ENCODE measurements at places on chromosomes 1 and 21.

- DNase-seq: no peak
Observed at GRCh38 chr1:48851638-48852037, 74.9 kb upstream of the BEND5 start.

DNA sequence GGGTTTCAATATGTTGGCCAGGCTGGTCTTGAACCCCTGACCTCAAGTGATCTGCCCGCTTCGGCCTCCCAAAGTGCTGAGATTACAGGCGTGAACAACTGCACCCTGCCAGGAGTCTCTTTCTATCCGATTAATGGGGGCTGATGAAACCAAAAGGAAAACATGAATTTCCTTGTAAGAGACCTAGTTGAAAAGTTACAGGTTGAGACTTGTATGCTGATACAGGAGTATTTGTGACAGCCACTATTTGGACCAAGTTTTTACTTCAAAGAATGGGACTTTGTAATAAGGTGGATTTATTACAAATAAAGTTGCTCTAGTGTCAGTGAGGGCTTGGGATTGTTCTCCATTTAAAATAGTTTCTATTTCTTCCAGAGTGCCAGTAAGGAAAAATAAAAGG lies 43.6 kb upstream of the TMEM61 start:
- DNase-seq: no peak

DNA sequence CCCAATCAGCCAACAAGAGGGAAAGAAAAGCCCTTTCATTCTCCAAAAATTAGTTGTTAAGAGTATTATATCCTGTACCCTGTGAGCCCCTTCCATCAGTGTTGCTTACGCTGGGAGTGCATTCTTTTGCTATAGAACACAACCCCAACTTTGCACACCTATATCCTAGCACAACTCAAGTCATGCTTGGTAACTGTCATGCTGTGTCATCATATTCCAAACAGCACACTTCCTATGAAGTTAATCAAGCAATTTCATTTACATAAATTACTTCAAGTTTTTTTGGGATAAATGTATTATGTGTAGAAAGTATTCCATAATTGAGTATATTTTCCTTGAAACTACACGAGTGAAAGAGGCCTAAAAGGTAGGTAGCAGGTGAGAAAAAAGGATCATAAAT lies 20.0 kb downstream of the FUBP1 start:
- no peak for DNase-seq

DNA sequence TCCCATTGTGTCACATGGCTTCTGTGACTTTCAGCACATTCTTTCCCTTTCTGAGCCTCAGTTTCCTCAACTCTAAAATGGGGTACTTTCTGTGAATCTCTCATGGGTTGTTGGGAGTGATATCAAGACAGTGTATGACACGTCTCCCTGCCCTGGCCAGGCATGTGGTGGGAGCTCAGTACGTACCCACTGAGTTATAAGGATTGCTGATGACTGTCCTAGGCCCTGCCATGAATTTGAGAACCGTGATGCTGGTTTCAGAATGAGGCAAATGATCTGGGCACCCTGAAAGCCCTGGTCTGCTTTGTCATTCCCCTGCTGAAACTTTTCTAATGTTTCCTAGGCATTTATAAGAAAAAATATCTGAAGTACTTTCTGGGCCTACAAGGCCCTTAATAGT lies 3.6 kb downstream of the ZNF362 start:
- no peak for DNase-seq

DNA sequence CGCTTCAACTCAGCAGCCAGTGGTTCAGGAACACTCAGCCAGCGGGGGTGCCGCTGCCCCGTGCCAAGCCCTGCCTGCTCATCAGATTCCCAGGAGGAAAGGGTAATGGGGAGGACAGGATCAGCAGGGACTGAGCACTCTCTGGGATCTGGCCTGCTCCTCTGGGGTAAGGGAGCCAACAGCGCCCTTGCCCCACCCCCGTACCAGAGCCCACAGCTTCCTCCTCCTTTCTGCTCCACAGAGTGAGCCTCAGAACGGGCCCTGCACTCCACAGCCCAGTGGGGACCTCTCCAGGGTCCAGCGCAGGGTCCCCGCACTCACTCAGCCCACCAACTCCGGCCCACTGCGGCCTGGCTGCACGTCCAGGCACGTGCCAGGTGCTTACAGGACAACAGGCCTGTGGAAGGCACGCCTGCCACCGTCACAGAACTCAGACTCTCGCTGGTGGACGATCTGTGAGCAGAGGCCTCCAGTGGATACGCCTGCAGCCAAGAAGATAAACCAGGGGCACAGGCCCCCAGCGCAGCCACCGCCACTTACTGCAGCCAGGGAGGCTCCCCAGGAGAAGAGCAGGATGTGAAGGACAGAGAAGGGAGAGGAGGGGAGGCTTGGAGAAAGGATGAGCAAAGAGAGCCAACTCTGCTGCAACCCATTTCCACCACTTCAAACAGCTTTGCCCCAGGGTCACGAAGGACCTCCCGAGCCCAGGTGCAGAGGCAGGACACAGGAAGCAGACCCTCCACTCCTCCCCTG lies 2.1 kb downstream of the MEGF6 start:
- no peak for DNase-seq

- no peak for DNase-seq
Observed at GRCh38 chr1:110234691-110235090, 24.6 kb downstream of the KCNC4 start.

GRCh38 chr1:247376659-247377058 lies 39.3 kb upstream of the NLRP3 start:
- no peak for DNase-seq

DNA sequence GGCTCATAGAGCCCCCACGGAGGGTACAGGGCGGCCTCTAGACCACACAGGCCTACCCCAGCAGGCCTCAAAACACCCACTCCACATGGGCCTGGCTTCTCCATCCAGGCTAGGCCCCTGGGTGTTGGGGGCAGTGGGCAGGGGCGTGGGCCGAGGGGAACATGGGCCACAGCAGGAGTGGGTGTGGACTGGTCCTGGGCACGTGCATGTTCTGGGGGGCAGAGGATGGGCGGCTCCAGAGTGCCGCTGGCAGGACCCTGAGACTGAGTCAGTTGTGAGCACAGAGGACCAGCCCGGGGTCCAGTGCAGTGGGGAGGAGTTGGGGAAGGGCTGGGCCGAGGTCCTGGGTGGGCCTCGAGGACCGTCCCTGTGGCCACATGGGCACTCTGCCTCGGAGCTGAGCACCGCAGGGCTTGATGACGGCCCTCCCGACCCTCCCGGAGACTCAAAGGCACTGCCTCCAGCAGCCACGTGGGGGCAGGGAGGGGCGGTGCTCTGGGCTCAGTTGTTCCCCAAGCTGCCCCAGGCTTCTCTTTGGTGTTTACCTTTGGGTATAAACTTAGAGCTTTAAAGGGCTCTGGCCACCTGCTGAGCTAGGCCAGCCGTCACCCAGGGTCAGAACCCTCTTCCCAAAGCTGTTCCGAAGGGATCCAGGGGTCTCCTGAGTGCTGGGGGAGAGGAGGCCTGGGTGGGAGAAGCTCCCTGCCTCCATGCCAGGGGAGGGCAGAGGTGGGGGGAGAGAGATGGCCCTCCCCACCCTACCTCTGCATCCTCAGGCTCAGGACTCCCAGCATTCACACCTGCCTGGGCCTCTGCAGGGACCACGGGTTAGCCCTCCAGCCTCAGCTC lies 79.9 kb downstream of the MORN1 start:
- DNase-seq: peak; percentile 68

- DNase-seq: no peak
Observed at GRCh38 chr1:8419861-8420260, 101.9 kb downstream of the SLC45A1 start.

DNA sequence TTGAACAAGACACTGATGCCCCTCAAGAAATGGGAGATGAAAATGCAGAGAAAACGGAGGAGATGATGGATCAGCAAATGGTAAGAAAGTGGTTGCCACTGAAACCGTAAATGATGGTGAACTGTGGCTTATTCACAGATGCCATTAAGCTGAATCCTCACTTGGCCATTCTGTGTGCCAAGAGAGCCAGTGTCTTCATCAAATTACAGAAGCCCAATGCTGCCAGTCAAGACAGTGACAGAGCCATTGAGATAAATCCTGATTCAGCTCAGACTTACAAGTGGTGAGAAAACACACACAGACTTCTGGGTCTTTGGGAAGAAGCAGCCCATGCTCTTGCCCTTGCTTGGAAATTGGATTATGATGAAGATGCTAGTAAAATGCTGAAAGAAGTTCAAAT lies 52.5 kb downstream of the NBPF6 start:
- DNase-seq: no peak

DNA sequence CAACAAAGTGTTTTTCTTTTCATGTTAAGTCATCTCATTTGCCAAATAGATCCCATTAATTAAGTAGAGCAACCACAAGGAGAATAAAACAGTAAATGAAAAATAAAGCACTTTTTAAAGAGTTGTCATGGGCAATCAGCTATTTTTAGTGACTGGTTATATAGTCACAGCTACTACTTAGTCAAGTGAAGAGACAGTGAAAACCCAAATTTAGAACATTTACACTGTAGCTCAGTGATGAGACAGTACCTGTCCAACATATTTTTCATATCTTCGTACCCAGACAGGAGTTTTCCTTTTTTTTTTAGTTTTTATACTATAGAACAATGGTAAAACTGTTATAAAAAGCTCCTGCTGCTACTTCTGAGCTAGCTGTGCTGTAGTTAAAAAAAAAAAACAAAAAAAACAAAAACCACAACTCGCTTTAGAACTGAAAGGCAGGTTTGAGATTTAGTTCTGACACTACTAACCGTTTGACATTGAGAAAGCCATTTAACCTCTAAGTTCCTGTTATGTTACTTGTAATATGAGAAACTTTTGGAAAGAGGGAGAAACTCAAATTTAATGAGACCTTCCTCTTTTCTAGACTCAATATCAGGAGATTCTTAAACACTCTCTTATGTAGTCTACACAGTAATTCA lies 777.5 kb downstream of the ADGRL2 start:
- no peak for DNase-seq

DNA sequence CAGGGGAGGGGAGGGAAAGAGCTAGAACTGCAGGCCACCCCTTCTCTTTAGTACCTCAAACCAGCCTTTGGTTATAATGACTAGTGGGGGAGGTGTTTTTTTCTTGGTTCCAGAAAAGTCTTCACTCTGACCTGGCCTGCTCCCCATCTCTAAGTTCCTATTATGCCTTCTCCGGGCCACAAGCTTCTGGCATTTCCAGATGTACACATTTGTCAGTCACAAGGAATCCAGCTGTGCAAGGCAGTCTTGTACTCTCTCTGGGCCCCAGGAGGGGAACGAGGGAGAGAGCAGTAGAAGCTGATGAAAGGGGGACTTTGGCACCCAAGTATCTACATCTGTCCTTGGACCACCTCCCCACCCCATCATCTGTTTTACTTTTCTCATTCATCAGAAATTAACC lies 2.7 kb upstream of the FALEC start:
- DNase-seq: no peak

- no peak for DNase-seq
Observed at GRCh38 chr1:31650161-31651088, 5.7 kb upstream of the PEF1 start.

DNA sequence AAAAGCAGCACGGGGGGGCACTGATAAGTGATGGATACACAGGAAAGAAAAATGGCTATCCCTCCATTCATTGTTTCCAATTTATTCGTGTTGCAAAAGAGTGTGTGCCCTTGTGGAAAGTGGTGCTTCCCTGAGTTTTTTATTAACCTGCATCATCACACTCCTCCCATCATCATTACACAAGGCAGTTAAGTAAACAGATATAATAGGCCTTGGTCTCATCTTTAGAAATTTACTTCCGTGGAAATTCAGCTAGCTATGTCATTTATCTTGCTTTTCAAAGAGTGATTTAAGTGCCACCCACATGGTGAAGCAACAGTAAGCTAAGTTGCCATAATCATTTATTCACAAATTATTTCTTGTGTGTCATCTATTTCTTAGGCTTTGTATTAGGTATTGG lies 473.3 kb downstream of the NEGR1 start:
- no peak for DNase-seq

- no peak for DNase-seq
Observed at GRCh38 chr1:4447778-4448420, 206.5 kb upstream of the AJAP1 start.

DNA sequence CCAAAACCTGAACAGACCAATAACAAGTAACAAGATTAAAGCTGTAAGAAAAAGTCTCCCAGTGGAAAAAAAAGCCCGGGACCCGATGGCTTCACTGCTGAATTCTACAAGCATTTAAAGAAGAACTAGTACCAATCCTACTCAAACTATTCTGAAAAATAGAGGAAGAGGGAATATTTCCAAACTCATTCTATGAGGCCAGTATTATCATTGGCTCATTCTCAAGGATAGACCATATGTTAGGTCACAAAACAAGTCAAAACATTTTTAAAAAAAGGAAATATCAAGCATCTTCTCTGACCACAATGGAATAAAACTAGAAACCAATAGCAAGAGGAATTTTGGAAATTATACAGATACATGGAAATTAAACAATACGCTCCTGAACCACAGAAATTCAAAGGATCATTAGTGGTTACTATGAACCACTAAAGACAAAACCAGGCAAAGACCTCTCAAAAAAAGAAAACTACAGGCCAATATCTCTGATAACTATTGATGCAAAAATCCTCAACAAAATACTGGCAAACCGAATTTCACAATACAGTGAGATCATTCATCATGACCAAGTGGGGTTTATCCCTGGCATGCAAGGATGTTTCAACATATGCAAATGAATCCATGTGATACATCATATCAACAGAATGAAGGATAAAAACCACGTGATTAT lies 13.9 kb upstream of the IL20 start:
- DNase-seq: no peak

DNA sequence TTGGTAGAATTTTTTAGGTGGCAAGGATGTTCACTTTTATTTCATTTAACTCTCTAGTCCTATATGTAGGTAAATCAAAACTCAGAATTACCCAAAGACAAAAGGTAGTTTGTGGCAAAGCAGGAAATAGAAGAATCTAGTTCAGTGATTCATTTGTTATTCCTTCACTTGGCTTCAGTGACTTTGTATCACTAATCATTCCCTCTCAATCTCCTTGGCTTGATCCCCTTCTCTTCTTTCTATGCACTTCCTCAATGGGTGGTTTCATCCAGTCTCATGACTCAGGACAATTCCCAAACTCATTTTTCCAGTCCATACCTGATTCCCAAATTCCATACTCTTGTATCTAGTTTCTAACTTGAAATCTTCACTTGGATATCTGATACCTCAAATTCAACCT lies 64.9 kb downstream of the PRKACB start:
- DNase-seq: no peak

DNA sequence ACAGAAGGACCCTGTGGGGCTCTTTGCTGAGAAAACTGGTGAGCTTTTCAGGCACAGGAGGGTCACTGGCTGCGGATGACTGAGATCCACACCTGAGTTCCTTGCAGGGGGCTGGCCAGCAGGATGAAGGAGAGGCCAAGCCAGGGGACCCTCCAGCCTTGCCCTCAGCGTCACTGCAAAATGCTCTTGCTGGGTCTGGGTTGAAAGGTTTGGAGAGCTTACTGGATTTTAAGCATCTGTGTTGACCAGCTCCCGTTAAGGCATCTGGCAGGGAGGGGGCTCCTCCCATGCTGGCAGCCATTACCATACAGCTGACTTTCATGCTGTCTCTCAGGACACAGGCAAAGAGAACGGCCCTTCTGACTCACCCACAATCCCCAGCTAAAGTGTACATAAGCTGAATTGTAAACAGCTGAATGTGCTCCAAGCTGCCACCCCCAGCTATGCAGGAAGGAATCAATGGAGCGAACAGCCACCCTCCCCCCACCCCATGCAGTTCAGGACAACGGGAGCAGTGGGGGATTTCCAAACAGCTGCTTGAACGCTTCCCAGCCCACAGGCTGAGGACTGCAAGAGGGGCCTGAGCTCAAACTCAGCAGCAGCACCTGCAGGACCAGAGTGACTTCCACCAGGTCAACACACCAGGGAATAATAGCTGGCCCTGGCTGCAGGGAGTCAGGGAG lies 21.3 kb upstream of the A3GALT2 start:
- DNase-seq: peak; percentile 44

GRCh38 chr1:5389101-5389885 lies 602.9 kb downstream of the NPHP4 start:
- DNase-seq: no peak
